ENCODE measurements at places on chromosomes 11 and 22.

DNA sequence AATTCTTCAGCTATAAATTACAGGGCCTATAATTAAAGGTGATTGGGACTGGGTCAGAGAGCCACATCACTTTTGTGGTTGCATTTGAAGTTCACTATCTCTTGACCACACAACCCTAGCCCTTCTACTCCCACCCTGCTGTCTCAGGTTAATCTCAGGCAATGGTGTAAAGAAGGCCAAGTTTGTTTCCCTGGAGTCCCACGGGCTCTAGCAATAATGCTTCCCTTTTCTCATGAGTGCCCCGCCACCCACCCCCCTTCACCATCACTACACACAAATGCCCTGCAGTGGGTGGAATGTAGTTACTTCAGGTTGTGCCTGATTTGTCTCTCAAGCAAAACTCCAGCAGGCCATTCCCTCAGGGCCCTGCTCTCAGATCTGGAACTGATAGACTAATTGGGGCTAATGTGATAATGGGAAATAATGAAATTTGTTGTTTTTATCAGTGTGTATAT, 1.8 kb upstream of the EHF start:
- no peak for DNase-seq

- no peak for DNase-seq
Measured at GRCh38 chr11:47850337-47850736, 2.2 kb upstream of the NUP160 start.

DNA sequence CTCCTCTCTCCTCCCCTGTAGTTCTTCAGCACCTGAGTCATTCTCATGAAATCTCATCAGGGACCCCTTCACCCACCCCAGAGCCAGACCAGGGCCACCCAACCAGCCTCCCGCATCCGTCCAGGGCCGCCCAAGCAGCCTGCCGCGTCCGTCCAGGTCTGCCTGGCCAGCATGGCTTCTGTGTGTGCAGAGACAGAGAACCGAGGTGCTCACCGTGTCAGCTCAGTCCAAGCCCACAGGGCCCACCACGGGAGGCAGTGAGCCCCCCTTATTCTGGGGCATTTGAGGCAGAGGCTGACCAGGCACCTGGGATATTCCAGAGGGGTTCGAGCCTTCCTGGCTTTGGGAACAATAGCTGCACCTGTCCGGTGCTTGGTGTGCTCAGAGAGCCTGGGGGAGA, 1117.3 kb downstream of the BRD1 start:
- no peak for DNase-seq

- DNase-seq = peak; percentile 20
Measured at GRCh38 chr22:20646906-20647305, 127.0 kb upstream of the SERPIND1 start.

- no peak for DNase-seq
Measured at GRCh38 chr11:115919341-115920091, 415.3 kb upstream of the CADM1 start.

DNA sequence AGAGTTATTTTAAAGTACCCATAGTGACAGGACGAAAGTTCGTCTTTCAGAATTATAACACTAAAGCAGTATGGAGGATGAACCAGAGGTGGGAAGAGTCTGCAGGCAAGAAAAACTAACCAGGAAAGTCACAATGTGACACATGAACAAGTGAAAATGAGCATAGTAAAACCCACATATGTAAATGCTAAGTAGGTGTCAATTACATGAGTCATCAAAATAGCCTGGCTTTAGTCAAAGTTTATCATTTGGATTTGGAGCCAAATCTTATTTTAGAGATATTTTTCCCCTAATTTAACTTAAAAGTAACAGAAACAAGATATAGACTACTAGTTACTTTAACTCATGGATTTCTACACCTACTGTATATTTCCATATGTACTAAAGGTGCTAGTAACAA, 159.8 kb downstream of the GRIA4 start:
- no peak for DNase-seq

DNA sequence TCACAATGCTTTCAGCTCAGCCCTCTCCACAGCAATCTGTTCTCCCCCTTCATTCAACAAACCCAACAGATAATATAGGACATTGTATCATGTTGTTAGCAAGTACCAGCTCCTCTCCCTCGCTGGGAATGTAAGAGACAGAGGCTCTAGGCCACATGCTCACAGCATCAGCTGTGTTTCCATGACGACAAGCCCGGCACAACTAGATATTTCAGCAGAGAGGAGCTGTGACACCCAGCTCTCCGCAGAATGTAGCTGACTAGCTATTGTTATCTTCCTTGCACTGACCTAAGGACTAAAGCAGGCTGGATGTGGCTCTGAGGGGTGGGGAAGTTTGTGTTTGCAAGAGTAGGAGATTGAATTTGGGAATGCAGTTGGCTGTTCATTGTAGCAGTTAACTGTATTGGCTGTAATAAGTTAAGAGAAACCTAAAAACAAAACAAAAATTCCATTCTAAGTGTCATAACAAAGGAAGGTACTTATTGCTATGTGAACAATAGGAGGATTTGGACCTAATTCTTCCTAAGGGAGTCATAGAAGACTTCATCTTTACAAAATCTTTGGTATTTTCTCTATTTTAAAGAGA, 28.0 kb upstream of the RRAS2 start:
- DNase-seq = no peak

- DNase-seq = no peak
Measured at GRCh38 chr11:72821920-72822799, 7.9 kb downstream of the ATG16L2 start.

DNA sequence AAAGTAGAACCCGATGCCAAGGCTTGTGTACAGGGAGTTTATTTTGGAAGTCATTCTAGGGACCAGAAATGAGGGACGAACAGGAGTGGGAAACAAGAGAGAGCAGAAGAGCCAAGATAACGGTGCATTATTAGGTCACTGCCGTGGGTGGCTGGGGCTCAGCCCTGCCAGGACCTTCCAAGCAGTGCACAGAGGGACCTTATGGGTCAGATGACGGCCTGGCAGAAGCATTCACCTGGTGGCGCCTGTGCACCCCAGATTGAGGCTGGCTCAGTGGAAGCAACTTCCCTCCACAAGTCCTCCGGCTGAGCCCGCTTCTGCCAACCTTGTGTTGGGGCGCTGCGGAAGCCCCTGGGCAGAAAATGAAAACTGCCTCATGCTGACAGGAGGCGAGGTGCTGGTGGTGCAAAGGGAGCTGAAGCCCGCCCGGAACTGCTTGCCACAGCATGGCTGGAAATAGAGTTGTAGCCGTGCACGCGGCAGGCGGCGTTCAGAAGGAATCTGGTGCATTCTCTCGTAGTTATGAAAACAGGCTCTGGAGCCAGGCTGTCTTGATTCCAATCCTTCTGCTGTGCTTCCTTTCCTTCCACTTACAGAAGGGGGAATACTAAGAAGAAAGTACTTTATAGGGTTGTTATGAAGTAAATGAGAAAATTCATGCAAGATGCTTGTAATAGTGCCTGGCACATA, 22.2 kb upstream of the TP53I11 start:
- no peak for DNase-seq

DNA sequence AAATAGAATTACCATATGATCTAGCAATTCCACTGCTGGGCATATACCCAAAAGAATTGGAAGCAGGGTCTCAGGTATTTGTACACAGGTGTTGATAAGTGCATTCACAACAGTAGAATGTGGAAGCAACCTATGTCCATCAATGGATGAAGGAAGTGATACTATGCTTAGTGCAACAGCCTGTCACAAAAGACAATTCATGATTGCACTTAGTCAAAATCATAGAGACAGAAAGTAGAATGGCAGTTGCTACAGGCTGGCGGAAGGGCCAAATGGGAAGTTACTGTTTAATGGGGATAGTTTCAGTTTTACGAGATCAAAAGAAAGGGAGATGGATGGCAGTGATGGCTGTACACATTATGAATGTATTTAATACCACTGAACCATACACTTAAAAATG, 42.0 kb downstream of the SGSM3 start:
- no peak for DNase-seq

DNA sequence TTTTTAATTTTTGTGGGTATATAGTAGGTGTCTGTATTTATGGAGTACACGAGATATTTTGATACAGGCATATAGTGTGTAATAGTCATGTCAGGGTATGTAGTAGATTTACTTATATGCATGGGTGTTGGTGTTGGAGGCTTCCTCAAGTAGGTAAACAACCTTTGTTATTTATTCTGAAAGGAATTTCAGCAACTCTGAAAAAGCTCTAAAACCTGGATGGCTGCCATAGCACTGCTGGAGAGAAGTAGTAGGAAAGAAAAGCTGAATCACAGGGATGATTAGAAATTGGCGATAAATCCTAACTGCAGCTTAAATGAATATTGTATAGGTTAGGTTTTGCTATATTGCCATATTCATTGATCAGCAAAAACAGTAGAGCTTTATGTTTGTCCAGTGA, 44.4 kb upstream of the ST14 start:
- DNase-seq = no peak

DNA sequence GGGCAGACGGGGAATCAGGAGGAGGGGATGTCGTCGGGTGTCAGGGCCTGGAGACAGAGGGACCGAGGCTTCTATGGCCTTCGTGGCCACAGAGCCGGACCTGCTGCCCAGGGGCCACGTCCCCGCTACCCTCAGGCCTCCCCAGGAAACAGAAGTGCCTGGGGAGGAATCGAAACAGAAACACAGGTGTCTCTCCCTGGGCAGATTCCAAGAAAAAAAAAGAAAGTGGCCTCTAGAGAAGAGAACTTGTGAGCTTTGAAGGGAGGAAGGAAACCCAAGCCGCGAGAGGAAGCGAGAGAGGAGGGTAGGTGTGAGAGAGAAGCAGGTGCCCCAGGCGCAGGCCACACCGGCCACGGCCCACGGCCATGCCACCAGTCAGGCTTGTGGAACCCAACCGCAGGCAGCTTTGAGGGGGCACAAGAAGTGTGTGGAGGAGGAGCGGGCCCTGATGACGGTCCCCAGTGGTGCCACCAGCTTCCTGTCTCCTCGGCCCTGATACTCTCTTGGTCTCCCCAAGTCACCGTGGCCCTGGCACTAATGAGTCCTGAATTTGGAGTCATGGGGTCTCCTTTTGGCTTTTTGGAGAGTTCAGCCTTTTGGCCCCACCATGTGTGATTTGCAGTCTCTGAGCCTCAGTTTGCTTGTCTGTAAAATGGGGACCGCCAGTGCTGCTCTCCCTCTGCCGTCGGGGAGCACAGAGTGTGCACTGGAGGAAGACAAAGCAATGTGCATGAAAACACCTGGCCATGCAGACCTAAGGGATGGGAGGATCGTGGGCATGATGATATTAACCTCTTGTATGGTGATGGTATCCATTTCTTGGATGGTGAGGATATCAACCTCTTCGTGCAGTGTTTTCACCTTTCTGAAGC, 25.2 kb downstream of the LIF start:
- DNase-seq = no peak

GRCh38 chr11:107472966-107473365, 15.3 kb upstream of the CWF19L2 start:
- no peak for DNase-seq

DNA sequence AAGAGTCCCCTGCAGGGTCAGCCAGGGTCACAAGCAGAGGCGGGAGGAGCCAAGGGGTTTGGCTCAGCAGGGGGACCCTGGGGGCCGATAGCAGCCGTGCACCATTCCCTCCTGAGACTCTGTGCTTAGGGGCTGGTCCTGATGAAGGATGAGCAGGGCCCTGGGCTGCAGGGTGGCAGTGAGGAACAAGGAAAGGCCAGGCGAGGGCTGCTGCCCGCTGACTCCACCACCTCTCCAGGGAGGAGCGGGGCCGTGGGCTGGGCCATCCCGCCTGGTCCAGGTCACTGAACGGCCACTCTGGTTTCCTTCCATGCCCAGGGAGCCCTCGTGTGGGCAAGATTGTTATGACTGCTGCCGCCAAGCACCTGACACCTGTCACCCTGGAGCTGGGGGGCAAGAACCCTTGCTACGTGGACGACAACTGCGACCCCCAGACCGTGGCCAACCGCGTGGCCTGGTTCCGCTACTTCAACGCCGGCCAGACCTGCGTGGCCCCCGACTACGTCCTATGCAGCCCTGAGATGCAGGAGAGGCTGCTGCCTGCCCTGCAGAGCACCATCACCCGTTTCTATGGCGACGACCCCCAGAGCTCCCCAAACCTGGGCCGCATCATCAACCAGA, 9.2 kb upstream of the NDUFS8 start:
- DNase-seq = no peak

GRCh38 chr11:86197448-86197847, 47.1 kb upstream of the EED start:
- no peak for DNase-seq

DNA sequence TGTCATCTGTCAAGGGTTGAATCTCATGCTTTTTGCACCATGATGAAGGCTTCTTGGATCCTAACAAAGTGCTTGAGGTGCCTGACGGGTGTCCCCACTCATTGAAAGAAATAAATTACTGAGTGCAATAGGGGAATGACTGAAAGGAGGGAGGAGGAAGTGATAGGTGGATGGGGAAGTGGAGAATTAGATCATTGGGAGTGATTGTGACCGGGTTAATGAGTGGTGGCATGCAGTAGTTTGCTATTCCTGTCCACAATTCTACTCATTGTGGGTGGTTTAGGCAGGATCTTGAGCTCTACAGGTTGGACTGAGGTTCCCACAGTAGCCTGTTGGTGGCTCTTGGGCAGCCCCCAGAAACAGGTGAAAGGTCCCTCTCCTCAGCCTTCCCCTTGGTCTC, 44.3 kb downstream of the THAP12 start:
- no peak for DNase-seq

- no peak for DNase-seq
Measured at GRCh38 chr11:79076526-79077115, 364.2 kb downstream of the TENM4 start.

- no peak for DNase-seq
Measured at GRCh38 chr11:107747622-107748021, 35.8 kb upstream of the SLN start.

GRCh38 chr11:12503039-12503484, 125.7 kb downstream of the PARVA start:
- no peak for DNase-seq

DNA sequence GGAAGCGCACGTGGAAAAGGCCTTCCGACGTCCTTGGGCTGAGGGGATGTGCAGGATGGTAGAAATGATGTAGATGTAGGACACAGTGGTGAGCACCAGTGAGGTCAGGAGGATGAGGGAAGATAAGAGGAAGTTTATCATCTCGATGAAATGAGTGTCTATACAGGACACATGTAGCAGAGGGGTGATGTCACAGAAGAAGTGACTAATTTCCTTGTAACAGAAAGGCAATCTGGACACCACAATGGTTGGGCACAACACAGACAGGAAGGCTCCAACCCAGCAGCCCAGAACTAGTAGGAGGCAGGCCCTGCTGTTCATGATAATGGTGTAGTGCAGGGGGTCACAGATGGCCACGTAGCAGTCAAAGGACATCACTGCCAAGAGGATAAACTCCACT, 35.0 kb upstream of the OR6M1 start:
- DNase-seq = no peak

- no peak for DNase-seq
Measured at GRCh38 chr11:74135127-74135840, 35.5 kb downstream of the C2CD3 start.

- DNase-seq = no peak
Measured at GRCh38 chr22:17726006-17726927, 48.0 kb downstream of the BID start.

Measured in vagina (tissue), 2 donors.